ENCODE measurements at places on chromosomes 3 and 15. TPM values are rescaled to one million over a fixed set of nuclear protein-coding genes. Genes with fewer than 3 reads are reported as not detected.
A peak's percentile ranks its signal among the peaks of the same experiment; 100 is the strongest.

The CPNE9 gene
- total RNA-seq, result not detected

The DPPA2 gene
- not detected for total RNA-seq

The DLL4 gene
- 3.4 TPM for total RNA-seq

The MINAR1 gene
- 0.34 TPM for total RNA-seq

The DAZL gene
- total RNA-seq, result not detected

DNA sequence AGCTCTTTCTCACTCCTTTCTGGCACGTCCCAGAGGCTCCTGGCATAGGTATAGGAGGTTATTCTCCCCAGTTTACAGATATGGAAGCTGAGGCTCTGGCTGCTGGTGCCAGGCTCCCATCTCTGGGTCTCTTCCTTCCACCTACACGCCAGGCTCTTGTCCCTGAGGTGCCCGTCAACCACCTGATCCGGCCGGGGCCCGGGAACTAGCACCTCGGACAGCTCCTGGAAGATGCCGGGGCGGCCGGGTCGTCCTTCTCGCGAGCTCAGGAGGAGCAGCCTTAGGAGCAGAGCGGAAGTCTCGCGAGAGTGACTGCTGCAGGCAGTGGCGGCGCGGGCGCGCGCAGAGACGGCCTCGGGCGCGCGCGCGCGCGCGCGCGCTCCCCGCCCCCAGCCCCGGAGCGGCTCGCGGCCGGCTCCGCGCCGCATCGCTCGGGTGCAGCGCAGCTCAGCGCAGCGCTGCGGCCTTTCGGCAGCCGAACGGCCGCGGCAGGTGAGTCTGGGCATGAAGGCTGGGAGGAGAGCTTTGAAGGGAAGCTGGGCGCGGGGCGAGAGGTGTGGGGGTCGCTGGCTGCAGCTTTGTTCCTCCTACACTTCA, at the start of gene SCAMP5:
Gene SCAMP5, plus strand, starts transcription at position 382 of the 597 bp plus-strand sequence. CDS start 16,277 bp downstream, outside the sequence.
- peak; percentile 95 for DNase-seq

- DNase-seq, result no peak
These were observed 239.9 kb upstream of the TBC1D5 start for GRCh38 chr3:17982211-17982880.

GRCh38 chr3:14047027-14047426, 77.6 kb downstream of the CHCHD4 start:
- no peak for DNase-seq

DNA sequence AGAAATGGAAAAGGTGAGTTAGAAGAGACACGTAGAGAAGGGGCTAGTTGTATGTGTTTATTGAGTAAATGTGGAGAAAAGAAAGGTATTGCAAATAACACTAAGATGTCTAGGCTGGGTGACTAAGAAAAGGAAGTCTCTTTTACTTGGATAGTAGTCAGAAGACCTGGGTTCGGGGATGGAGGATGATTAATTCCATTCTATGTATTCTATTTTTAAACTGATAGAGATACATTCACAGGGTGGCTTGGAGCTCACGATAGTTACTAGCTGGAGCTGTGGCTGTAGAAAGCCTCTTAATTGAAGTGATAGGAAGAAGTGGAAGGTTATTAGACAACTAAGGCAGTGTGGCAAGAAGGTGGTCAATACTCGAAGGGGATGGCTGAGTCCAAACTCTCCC, 65.9 kb upstream of the TNIK start:
- no peak for DNase-seq

DNA sequence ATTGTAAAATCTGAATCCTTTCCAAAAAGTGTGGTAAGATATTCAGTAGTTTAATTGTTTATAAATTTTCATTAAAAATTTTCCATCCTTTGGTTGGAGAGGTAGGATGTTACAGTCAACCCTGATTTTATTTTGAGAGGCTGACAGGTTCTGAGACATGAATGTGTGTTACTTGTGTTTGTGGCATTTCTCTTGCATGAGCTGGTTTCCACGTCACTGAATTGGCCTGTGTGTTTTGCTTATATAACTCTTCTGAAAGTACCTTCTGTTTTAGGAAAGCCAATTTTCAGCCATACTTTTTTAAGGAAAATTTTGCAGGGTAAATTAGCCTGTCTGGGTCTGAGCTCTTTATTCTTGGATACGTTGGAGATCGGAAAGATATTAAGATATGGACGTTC, 30.7 kb downstream of the PXYLP1 start:
- DNase-seq, result no peak

DNA sequence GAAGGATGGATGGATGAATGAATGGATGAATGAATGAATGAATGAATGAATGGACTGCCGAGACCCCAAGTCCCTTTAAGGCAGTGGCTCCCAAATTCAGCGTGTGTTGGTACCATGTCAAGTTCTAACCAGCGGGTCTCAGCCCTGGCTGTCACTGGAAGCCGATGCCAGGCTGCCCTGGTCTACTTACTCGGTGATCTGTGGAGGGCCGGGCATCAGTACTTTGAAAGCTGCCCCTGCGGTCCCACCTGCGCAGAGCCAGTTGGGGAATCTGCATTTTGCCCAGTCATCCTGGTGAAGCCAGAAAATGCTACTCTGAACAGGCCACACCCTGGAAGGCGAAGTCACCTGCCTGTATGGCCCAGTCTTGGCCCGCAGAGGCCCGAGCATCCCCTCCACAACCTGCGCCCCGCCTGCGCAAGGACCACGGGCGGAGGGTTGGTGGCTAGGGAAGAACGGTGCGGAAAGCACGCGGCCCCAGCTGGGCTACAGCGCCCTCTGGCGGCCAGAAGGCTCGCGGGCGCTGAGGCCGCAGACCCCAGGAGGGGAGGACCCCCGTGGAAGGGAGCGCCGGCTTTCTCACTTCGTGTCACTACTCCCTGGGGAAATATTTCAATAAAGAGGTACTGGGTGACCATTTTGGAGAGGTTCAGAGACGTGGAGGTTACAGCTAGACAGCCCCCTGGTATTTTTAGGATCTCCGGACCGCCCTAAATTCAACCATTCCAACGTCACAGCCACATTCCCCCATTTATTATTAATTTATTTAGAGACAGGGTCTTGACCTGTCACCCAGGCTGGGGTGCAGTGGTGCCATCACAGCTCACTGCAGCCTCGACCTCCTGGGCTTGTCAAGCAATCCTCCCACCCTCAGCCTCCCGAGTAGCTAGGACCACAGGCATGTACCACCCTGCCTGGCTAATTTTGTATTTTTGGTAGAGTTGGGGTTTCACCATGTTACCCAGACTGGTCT, 34.9 kb downstream of the PRKCD start:
- no peak for DNase-seq

DNA sequence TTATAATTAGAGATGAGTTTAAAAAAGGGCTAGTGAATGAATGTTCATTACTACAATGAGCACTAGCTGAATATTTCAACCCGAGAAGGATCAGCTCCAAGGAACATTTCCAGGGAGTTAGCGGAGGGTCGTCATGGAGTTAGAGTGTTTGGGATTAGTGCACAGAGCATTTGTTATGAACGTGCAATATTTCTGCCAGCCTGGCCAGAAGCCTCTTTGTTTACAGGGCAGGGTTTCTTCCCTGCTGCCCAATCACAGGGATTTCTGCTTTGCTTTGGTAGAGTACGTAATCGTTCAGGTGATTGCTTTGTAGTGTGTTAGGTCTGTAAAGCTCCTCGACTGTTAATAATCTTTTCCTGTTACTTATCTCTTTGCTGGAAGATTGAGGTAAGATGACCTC, 5.9 kb downstream of the CGNL1 start:
- DNase-seq, result no peak

GRCh38 chr3:123147754-123148535, 53.8 kb upstream of the SEC22A start:
- no peak for DNase-seq

DNA sequence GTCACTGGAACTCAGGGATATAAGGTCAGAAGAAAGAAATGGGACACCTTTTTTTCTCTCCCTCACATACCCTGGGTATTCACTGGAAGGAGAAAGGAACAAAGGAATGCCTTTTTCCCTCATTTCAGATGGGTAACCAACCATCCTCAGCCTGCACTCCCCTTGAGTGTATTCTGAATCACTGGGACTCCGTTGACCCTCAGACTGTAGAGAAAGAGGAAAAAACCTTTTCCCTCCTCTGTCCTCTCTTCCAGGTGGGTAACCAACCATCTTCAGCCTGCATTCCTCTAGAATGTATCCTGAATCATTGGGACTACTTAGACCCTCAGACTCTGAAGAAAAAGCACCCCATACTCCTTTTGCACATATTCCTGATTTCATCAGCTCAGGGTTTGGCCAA, 11.4 kb downstream of the PRR20G start:
- DNase-seq, result no peak

DNA sequence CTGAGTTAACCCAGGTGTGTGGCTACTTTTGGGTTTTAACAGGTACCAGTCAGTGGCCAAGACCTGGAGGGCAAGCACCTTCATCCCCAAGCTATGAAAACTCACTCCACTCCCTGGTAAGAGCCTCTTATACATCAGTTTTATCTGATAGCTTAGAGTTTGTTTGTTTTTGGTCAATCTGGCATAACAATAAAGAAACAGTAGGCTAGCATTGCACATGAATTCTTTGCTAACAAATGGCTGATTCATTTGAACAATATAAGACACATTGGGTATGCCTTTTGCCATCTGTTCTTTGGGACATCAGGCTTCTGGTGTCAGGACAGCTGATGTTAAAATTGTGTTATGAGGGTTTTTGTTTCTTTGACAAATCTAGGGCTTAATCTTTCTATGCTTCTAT, 125.0 kb upstream of the CGNL1 start:
- DNase-seq, result no peak
